ENCODE measurements at places on chromosomes 12 and 14.
A peak's percentile ranks its signal among the peaks of the same experiment; 100 is the strongest.

DNA sequence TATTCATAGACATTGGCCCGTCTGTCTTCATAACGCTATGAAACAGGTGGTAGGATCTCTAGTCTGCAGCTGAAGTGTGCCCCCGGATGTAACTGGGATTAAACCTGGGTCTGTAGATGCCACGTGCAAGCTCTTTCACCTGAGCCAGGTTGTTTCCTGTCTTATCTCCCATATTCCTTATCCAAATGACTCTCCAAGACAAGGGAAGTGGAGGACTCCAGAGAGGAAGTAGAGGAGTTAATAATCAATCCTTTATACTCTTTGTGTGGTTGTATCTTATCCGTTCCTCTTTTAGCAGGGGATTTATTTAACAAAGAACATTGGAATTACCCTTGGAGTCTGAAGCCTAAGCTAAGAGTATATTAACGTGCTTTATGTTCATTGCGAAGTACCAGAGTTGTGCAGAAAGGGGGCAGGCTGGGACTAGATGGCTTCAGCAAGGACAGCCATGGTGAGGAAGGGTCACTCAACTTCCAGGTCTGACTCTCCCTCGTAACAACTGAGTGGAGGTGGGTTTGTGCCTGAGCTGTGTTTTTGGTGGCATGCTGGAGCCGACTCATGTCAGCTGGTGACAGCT is 82.8 kb downstream of the RIN3 start:
- DNase-seq, result no peak

GRCh38 chr14:59463787-59464485 is 1.2 kb downstream of the GPR135 start:
- peak; percentile 4 for DNase-seq

GRCh38 chr14:36479344-36479743 is 40.7 kb downstream of the NKX2-1 start:
- DNase-seq, result no peak

GRCh38 chr14:57835766-57836165 is 30.1 kb downstream of the SLC35F4 start:
- no peak for DNase-seq

DNA sequence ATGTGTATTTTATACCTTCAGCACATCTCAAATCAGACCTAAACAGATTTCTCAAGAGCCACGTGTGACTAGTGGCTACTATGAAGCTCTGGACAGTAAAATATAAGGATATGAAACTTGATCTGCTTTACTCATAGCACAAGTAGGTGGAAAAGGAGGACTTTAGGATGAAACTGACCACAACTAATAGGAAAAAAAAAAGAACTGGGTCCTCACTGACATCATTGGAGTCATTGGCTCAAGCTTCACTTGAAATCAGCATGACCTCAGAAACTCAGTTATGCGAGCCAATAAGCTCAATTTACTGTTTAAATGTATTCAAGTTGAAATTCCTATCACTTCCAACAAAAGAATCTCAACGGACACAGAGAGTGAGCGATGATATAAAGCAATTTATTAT is 34.1 kb upstream of the CIT start:
- no peak for DNase-seq

- DNase-seq, result no peak
Measured at GRCh38 chr12:95411466-95411865, 62.5 kb upstream of the METAP2 start.

- DNase-seq, result no peak
Measured at GRCh38 chr12:67661311-67662021, 12.9 kb downstream of the DYRK2 start.

GRCh38 chr12:120137833-120138232 is 21.3 kb upstream of the RAB35 start:
- DNase-seq, result no peak
